DMS153 (cell line): ENCODE measurements at places on chromosomes 13 and 19.

- DNase-seq: no peak
Measured at GRCh38 chr19:11152318-11153062, 3.1 kb downstream of the SPC24 start.

- DNase-seq: no peak
Measured at GRCh38 chr19:11198769-11199424, 1.6 kb upstream of the KANK2 start.

DNA sequence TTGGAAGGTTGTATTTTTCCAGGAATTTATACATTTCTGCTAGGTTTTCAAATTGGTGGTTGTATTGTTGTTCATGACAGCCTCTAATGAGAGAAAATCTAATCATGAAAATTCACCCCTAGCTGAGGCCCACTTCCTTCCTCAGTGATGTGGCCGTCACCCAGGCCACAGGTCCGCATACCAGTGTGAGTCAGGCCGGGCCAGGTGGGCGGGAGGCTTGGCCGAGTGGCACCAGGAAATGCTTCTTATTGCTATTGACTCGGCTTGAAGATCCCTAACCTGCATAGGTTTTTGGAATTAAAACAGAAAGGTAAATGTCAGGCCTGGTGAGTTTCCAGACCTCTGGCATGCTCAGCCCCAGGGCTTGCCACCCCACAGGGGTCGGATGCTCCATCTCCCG is 88.7 kb downstream of the SCGB2B2 start:
- DNase-seq: no peak

GRCh38 chr19:3029065-3029923 is at the start of gene TLE2:
TSS of gene TLE2 (minus strand) at chr19:3029280. CDS start at chr19:3028904, 376 bp downstream.
- DNase-seq: no peak

- DNase-seq: no peak
Measured at GRCh38 chr19:11159598-11160439, 4.2 kb upstream of the SPC24 start.

DNA sequence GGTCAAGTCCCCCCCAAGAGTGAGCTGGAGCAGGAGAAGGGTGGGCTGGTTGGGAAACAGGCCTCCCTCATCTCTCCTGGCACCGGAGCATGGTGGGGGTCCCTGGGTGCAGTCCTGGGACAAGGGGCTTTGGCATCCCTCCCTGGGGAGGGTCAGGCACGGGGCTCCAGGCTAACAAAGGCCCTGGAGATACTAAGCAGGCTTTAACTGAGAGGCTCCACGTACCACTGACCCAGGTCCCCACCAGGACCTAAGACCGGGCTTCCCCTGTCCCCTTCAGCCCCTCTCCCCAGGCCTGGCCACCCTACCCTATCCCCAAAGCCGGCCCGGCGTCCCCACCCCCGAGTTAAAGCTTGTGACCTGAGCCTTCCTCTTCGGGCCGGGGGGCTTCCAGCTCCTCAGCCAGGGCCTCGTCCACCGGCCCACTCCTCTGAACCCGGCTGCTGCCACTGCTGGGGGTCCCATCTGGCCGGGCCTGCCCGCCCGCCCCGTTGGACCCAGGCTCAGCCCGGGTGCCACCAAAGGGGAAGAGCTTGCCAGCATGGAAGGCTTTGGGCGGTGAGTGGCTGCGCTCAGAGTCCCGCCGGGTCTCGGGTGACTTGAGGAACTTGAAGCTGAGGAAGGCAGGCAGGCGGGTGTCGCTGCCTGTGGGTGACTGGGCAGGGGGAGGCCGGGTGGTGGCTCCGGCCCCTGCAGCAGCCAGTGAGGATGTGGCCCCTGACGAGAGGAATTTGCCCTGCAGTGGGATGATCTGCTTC is 10.1 kb downstream of the ANO8 start:
- DNase-seq: no peak

DNA sequence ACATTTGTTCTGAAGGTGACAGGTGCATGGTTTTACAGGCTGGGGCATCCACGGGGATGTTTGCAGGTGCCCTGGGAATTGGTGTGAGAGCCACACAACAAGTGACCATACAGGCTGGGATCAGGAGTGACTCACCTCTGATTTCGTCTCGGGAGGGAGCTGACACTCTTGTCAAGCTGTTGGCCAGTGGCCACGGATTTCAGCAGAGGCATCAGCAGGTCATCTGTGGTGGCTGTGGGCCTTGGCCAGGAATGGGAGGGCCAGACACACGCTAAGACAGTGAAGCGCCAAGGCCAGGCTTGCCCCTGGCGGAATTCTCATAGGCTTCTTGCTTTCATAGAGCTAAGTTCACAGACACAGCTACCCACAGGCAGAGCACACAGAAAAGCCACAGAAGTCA is 108.6 kb downstream of the HSPH1 start:
- no peak for DNase-seq

- no peak for DNase-seq
Measured at GRCh38 chr19:7471696-7472615, 16.9 kb downstream of the PEX11G start.

DNA sequence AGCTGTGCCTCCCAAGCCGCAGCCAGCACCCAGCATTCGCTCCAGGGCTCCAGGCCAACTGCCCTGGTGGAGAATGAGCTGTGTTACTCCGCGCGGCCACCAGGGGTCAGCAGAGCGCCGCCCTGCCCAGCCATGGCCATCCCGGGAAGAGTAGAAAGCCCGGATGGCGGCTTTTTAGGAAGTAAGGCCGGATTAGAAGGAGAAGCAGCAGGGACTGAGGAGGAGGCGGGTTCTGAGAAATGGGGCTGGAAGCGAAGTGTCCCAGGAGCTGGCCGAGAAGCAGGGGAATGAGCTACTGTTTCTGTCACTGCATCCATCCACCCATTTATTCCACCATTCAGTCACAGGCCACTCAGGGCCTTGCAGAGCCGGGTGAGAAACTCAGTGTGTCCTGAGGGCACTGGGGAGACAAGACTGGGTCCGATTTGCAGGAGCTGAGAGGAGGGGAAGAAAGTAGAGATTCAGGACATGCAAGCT is 6.6 kb upstream of the NPAS1 start:
- peak; percentile 60 for DNase-seq

DNA sequence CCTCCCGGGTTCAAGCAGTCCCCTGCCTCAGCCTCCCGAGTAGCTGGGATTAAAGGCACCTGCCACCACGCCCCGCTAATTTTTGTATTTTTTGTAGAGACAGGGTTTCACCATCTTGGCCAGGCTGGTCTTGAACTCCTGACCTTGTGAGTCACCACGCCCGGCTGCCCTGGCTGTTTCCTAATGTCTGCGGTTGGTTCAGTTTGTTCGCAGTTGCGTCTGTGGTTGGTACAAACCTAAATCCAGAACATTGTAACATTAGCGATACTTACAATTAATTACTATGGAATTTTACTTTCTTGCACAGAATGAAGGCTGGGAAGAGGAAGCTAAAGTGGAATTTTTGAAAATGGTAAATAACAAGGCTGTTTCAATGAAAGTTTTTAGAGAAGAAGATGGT is 38.1 kb downstream of the RNF17 start:
- no peak for DNase-seq

GRCh38 chr19:40503320-40503695 is 36.5 kb downstream of the SPTBN4 start:
- DNase-seq: no peak

- DNase-seq: no peak
Measured at GRCh38 chr19:48391100-48392005, at the start of gene KDELR1. TSS of gene KDELR1 (minus strand) at chr19:48391551. CDS start at chr19:48391358, 193 bp downstream.

GRCh38 chr13:109698779-109699178 is 87.6 kb downstream of the IRS2 start:
- no peak for DNase-seq

GRCh38 chr19:42232435-42232834 is 10.0 kb downstream of the GSK3A start:
- no peak for DNase-seq

GRCh38 chr19:1822210-1822609 is 10.1 kb upstream of the ATP8B3 start:
- DNase-seq: no peak

- DNase-seq: no peak
Measured at GRCh38 chr13:109154146-109154545, 524.7 kb downstream of the MYO16 start.

- DNase-seq: no peak
Measured at GRCh38 chr19:31594701-31595100, 245.5 kb upstream of the TSHZ3 start.

DNA sequence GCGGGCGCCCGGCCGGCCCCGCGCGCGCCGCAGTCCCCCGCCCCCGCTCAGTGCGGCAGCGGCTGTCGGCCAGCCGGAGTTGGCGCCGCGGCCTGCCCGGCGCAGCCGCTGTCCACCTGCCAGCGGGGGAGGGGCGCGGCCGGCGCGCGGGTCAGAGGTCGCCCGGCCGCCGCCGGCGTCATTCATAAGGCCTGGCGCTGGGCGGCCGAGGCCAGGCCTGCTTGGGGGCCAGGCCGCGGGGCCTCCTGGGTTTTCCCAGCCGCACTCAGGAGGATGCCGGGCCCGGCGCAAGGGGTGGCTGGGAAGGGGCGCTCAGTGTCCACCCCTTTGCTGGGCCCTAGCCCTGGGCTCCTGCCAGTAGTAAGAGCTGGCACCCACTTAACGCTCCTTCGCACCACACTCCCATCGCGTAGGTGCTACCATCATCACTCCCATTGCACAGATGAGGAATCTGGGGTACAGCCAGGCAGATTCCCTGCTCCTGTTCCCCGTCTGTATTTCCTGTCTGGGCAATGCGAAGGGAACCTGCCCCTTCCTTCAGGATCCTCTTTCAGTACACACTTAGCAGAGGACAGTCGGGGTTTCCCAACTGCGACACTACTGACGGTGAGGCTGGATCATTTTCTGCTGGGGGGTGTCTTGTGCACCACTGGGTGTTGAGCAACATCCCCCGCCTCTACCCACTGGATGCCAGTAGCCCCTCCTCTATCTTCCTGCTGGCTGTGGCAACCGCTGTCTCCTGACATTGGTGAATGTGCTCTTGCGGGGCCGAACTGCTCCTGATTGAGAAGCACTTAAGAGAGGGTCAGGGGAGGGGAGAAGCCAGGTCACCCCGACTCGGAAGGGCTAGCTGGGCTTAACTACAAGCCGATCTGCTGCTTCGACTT is 846 bp upstream of the PRKACA start:
- DNase-seq: no peak

DNA sequence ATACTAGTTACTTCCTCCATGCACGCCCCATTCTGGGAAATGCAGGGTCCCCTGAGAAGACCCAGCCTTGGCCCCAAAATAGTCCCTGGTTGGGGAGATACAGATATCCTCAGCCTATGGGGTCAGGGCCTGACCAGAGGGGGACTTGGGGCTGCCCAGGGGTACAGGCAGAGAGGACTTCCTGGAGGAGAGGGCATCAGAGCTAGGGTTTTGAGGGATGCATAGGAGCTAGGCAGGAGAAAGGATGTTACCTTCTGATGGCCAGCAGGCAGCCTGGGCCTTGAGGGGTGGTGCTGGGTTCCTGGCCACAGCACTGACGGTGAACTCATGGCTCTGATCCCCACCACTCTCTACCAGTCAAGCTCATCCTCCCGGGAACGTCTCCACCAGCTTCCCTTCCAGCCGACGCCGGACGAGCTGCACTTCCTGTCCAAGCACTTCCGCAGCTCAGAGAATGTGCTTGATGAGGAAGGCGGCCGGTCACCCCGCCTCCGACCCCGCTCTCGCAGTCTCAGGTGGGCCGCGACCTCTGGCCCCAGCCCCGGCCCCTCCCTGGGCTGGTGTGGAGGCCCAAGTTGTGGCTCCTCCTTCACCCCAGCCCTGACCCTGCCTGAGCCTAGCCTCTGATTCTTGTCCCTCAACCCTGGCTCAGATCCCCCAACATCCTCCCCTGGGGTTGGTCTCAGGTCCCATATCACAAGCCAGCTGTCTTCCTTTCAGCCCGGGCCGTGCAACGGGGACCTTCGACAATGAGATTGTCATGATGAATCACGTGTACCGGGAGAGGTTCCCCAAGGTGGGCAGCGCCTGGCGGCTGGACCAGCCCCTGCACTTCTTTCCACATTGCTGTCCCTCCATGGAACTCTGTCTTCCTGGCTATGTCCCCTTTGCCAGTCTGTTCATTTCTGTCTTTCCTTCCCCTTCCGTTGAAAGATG is 25.6 kb downstream of the MAST3 start:
- DNase-seq: no peak

DNA sequence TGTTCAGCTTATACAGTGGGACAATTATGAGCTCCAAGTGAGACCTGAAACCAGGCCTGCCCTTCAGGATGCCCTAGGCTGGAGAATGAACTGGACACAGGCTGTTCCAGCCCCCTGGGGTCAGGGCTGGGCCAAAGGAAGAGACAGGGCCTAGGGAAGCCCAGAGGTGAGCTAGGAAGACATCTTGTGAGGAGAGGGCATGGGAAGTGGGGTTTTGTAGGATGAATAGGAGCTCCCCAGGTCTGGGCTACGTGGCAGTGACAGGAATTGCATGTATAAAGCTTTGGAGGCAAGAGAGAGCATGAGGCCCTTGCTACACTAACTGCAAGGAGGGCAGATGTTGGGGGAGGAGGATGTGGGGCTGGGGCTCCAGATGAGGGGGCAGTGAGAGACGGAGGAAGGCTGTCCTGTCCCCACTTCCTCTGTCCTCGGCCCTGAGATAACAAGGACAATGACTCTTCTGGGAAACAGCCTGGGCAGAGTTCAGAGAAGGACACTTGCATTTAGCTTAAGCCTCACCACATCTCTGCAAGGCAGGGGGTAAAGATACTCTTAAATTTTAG is 1.5 kb upstream of the TBXA2R start:
- no peak for DNase-seq

GRCh38 chr13:30421093-30422053 is 920 bp upstream of the UBE2L5 start:
- peak; percentile 38 for DNase-seq

DNA sequence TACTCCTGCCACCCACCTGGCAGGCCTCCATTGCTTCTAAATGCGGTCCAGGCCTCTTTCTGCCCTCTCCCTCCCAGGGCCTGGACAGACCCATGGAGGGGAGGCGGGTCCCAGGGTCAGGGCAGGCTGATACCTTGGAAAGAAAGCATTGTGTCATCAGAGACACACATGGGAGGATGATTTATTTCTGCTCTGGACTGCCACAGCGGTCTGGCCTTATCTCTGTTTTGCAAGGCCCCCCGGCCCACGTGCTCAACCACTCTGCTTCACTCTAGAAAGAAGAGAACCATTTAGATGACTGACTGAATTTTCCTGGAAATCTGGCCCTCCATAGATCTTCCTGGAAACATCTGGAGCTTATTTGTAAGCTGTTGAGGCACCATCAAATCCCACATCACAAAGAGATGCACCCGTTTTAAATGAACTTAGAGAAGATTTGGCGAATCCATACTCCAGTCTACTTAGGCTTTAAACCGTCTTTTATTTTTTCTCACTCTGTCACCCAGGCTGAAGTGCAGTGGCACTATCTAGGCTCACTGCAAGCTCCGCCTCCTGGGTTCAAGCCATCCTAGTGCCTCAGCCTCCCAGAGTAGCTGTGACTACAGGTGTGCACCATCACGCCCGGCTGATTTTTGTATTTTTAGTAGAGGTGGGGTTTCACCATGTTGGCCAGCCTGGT is 48.3 kb upstream of the URI1 start:
- no peak for DNase-seq

- DNase-seq: no peak
Measured at GRCh38 chr19:42212886-42213285, 4.6 kb downstream of the DEDD2 start.

- DNase-seq: no peak
Measured at GRCh38 chr19:53971673-53972072, 8.9 kb downstream of the CACNG8 start.

GRCh38 chr19:3135961-3136683 is at the start of gene GNA15:
TSS of gene GNA15 (plus strand) at chr19:3136033. CDS start at chr19:3136451, 418 bp downstream.
- DNase-seq: no peak
